ENCODE measurements at places on chromosomes 12 and 14.

DNA sequence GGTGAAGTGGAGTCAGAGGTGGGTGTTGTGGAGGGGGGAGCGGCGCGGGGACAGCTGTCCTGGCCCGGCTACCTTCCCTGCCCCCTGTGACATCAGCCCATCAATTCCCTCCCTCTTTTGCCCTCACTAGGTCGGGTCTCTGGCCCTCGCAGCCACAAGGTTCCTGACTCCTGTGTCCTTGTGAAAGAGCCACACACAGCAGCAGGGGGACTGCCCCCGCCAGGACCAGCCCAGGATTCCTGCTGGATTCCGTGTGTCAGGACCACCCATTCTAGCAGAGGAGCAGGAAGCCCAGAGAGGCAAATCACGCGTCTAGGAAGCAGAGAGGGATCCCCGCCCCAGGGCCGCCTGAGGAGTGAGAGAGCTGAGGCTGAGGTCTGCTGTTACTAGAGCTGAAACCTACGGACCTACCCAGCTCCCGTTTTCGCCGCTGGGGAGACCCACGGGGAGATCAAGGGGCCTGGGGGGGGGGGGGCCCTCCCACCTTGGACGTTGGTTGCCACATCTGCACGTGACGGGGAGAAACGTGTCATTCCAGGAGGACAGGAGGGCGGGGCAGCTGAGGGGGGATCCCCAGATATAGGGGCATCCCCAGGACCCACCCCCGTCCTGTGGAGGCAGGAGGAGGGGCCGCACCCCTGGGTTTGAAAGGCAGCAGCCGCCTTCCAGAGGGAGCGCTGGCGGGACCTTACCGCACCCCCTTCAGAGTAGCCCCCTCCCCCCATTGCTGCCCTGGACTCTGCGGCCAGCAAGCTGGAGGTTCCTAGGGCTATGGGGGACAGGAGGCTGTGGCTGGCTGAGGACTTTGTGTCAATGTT, 12.5 kb upstream of the INF2 start:
- no peak for DNase-seq

- no peak for DNase-seq
Observed at GRCh38 chr14:91264151-91265150, 19.9 kb upstream of the GPR68 start.

GRCh38 chr12:65282840-65283239, 4.4 kb downstream of the MSRB3 start:
- no peak for DNase-seq

GRCh38 chr12:4261655-4262054, 11.9 kb upstream of the CCND2 start:
- no peak for DNase-seq

DNA sequence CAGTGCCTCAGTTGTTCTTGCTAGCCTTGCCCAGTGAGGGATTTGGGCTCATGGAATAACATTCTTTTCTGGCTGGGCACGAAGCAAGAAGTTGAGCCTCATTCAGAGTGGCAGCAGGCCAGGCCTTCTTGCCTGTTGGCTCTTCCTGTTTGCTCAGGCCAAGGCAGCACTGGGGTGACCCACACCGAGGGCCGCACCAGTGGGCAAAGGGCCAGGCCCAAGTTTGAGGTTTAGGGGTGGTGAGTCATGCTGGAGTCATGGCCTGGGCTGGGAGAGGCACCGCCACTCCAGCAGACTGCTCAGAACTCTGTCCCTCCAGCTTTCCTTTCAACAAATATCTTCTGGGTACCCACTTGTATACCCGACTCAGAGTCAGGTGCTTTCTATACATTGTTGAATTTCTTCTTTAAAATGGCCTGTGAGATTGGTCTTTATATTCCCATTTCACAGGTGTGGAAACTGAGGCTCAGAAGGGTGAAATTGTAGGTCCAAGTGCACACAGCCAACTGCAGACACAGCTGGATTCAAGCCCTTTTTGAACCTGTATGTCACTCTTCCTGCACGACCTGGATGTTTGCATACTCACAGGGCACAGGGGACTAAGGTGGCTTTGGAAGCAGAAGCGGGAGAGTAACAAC, 279.4 kb downstream of the FOXN3 start:
- DNase-seq = no peak

- no peak for DNase-seq
Observed at GRCh38 chr12:86697916-86698640, 441.9 kb upstream of the MGAT4C start.

DNA sequence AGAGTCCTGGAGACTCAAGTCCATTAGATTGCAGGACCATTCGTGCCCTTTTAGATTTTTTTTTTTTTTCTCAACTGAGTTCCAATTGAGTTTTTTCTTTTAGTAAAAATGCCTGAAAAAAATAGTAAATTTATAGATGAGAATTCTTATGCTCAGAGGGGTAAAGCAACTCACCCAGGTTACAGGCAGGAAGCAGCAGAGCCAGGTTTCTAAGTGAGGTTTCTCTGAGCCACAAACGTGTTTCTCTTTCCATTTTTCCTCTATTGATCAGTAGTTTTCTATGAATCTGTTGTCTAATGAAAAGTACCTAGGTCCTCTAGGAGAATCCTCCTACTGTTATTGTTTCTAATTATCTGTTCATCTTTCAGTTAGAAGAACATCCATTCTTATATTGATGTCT, 66.4 kb upstream of the C12orf71 start:
- DNase-seq = no peak

Measured in NAMALWA (cell line).